Suprapubic skin (tissue), 4 donors: ENCODE measurements at places on chromosomes 6 and 20.
A peak's percentile ranks its signal among the peaks of the same experiment; 100 is the strongest.

GRCh38 chr6:147738099-147738498, 229.6 kb downstream of the SAMD5 start:
- no peak overlapping the region for H3K4me3 ChIP-seq
- peaks cover 11% of the 10 kb centered on the region for H3K4me1 ChIP-seq
- peak overlapping the region; percentile 26 for H3K27ac ChIP-seq
- H3K36me3 ChIP-seq: no peaks in the 10 kb centered on the region
- DNase-seq: no peak

DNA sequence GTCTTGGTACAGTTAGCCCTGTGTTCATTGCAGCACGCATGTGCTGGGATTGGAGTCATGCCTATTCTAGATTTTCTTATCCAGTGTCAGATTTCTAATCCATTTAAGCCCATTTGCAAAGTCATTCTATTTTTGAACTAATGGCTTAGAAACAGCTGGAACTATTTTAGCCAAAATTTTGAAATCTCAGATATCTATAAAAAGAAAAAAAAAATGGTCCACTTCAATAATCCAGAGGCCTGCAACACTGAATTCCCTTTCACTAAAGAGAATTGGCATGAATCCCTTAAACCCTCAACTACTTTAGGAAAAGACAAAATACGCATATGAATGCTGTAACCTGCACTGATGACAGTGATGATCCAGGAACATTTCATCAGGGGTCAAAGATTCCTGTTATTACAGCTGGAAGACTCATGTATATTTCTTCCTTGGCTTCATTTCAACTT, 1.5 kb downstream of the COL21A1 start:
- H3K4me3 ChIP-seq: peak overlapping the region; percentile 55
- peaks cover 50% of the 10 kb centered on the region for H3K4me1 ChIP-seq
- H3K36me3 ChIP-seq: no peaks in the 10 kb centered on the region
- H3K27ac ChIP-seq: peak overlapping the region; percentile 57
- no peaks in the 10 kb centered on the region for H3K27me3 ChIP-seq

DNA sequence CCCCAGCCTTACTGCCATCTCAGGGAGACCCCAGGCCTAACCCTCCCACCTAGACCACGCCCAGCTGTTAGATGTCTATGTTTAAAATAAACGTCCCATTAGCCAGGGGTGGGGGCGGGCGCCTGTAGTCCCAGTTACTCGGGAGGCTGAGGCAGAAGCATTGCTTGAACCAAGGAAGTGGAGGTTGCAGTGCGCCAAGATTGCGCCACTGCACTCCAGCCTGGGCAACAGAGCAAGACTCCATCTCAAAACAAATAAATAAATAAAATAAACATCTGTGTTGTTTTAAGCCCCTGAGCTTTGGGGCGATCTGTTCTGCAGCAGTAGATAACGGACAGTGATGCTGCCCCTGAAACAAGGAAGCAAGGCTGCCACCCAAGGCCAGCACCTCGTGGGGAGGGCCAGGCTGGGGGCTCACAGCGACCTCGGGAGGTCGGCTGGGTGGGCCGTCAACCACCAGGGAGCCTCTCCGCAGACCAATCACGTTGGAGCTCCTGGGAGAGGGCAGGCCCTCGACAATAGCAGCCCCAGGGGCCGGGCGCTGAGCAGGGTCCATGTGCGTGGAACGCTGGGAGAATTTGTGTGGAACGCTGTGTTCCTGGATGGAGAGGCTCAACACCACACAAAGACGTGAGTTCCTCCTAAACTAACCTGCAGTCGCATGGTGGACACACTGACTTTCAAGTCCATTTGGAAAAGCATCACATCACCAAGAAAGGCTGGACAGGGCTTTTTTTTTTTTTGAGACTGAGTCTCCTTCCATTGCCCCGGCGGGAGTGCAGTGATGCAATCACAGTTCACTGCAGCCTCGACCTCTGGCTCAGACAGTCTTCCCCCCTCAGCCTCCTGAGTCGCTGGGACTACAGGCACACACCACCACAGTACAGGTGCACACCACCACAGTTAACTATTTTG, 1.0 kb upstream of the HELZ2 start:
- no peaks in the 10 kb centered on the region for H3K36me3 ChIP-seq
- H3K4me1 ChIP-seq: peaks cover 23% of the 10 kb centered on the region

GRCh38 chr20:58091810-58092209, 136.6 kb downstream of the ANKRD60 start:
- H3K4me3 ChIP-seq: no peak overlapping the region
- H3K36me3 ChIP-seq: no peaks in the 10 kb centered on the region
- peak; percentile 55 for DNase-seq
- H3K27ac ChIP-seq: no peak overlapping the region
- H3K4me1 ChIP-seq: no peaks in the 10 kb centered on the region

DNA sequence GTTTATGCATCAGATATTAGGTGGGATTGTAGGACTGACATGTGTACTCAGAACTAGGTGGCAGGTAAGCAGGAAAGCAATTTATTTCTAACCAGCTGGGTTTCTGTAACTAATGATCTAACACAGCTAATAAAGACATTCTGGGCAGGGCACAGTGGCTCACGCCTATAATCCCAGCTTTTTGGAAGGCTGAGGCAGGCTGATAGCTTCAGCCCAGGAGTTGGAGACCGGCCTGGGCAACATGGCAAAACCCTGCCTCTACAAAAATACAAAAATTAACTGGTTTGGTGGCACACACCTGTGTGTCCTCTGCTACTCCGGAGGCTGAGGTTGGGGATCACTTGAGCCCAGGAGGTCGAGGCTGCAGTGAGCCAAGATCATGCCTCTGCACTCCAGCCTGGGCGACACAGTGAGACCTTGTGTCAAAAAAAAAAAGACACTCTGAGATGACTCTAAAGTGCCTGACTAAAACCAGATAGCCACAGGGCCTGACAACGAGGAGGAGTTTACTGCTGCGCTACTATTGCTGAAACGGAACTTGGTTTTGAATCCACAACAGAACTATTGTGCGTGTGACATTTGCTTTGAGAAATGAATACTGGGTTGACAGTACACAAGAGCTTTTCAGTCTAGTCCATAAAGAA, 29.2 kb upstream of the CEP85L start:
- H3K4me1 ChIP-seq: no peaks in the 10 kb centered on the region
- peak overlapping the region; percentile 26 for H3K27ac ChIP-seq
- no peaks in the 10 kb centered on the region for H3K27me3 ChIP-seq
- no peak overlapping the region for H3K4me3 ChIP-seq
- no peaks in the 10 kb centered on the region for H3K36me3 ChIP-seq
- DNase-seq: no peak

DNA sequence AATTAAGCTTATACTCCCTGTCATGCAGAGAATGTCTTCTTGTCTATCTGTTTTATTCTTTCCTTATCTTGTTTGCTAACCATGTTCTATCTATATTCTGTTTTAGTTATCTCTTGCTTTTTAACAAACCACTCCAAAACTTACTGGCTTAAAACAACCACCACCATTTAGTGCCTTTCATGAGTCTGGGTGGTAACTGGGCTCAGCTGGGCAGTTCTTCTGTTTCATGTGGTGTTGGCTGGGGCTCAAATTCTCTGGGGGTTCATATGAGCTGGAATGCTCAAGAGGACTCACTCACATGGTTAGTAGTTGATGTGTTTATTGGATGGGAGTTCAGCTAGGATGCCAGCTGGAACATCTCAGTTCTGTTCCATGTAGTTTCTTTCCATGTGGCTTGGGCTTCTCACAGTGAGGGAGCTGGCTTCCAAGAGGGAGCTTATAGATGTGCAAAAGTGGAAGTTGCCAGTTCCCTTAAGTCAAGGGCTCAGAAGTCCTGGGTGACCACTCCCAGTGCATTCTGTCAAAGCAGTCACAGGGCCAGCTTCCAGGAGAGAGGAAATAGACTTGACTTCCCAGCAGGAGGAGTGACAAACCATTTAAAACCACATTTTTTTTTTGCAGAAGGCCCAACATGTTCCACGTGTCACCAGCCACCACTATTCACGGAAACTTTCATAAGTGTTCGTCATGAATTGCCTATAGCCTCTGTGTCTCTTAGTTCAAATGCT, 70.4 kb downstream of the PLCB4 start:
- no peak overlapping the region for H3K4me3 ChIP-seq
- no peaks in the 10 kb centered on the region for H3K4me1 ChIP-seq
- H3K36me3 ChIP-seq: no peaks in the 10 kb centered on the region
- H3K27ac ChIP-seq: no peak overlapping the region

GRCh38 chr20:17172836-17173516, 53.9 kb upstream of the PCSK2 start:
- H3K4me1 ChIP-seq: no peaks in the 10 kb centered on the region
- no peak overlapping the region for H3K4me3 ChIP-seq
- DNase-seq: no peak
- H3K27ac ChIP-seq: no peak overlapping the region

DNA sequence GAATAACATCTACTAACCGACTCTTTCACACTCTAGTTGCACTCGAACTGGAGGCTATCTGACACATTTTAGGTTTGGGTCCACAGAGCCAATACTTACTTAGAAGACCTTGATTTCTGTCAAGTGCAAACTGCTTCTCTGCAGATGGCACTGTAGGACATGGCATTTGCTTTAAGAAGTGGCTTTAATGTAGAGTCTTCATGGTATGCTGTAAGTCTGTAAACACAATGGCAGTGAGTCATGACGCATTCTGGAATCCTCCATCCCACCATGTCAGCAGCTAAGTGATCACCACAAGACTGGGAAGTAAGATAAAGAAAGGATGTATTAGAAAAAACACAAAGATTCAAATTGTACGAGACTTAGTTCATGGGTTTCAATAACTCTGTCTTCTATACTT, 377.0 kb upstream of the NOX3 start:
- no peak overlapping the region for H3K4me3 ChIP-seq
- H3K4me1 ChIP-seq: no peaks in the 10 kb centered on the region
- H3K36me3 ChIP-seq: no peaks in the 10 kb centered on the region
- no peaks in the 10 kb centered on the region for H3K27me3 ChIP-seq
- DNase-seq: no peak
- no peak overlapping the region for H3K27ac ChIP-seq

DNA sequence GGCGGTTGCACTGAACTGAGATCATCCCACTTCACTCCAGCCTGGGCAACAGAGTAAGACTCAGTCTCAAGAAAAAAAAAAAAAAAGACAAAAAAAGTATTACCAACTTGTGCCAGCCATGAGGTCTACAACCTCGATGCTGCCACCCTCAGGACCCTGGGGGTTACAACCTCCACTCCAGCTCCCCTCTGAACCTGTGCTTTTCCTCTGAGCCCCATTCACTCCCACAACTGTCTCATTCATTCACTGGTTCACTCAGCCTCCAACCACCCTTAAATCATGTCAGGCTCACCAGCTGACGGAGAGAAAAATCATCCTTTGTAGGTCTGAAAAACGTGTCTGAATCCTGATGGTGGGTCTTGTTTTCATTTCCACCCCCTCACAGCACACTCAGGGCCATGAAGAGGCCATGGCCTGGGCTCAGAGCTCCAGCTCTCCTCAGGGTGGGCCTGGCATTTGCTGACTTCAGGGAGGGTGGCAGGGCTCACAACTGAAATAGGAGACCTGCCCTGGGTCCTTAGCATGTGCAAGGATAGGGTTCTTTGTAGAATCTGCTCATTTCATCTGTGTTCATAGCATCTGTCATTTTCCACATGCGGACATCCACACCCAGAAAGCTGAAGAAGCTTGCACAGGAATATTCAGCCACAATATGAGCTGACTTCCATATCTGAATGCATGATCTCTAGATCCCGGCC, 1.9 kb upstream of the ULBP1 start:
- H3K4me1 ChIP-seq: peaks cover 24% of the 10 kb centered on the region
- H3K36me3 ChIP-seq: no peaks in the 10 kb centered on the region
- H3K27ac ChIP-seq: no peak overlapping the region
- peaks cover 97% of the 10 kb centered on the region for H3K27me3 ChIP-seq
- no peak overlapping the region for H3K4me3 ChIP-seq

- no peaks in the 10 kb centered on the region for H3K27me3 ChIP-seq
- H3K4me3 ChIP-seq: no peak overlapping the region
- H3K4me1 ChIP-seq: no peaks in the 10 kb centered on the region
- H3K36me3 ChIP-seq: no peaks in the 10 kb centered on the region
These were observed 20.4 kb upstream of the HBS1L start for GRCh38 chr6:135075018-135075417.

- H3K27me3 ChIP-seq: no peaks in the 10 kb centered on the region
- no peak overlapping the region for H3K27ac ChIP-seq
- no peak for DNase-seq
- no peaks in the 10 kb centered on the region for H3K4me1 ChIP-seq
- no peak overlapping the region for H3K4me3 ChIP-seq
These were observed 145.1 kb downstream of the LCA5 start for GRCh38 chr6:79392094-79392493.

- peaks cover 35% of the 10 kb centered on the region for H3K4me1 ChIP-seq
- no peak overlapping the region for H3K27ac ChIP-seq
- no peak overlapping the region for H3K4me3 ChIP-seq
- H3K36me3 ChIP-seq: peaks cover 9% of the 10 kb centered on the region
- H3K27me3 ChIP-seq: no peaks in the 10 kb centered on the region
- no peak for DNase-seq
These were observed 4.6 kb downstream of the NT5DC1 start for GRCh38 chr6:116105247-116105646.

- peaks cover 12% of the 10 kb centered on the region for H3K4me1 ChIP-seq
- no peak for DNase-seq
- no peaks in the 10 kb centered on the region for H3K27me3 ChIP-seq
- peak overlapping the region; percentile 59 for H3K27ac ChIP-seq
These were observed 116.6 kb downstream of the RNF144B start for GRCh38 chr6:18503593-18504231.

- DNase-seq: no peak
- no peak overlapping the region for H3K4me3 ChIP-seq
- H3K36me3 ChIP-seq: no peaks in the 10 kb centered on the region
- no peak overlapping the region for H3K27ac ChIP-seq
- no peaks in the 10 kb centered on the region for H3K27me3 ChIP-seq
These were observed 44.7 kb downstream of the FRK start for GRCh38 chr6:116015983-116016382.

DNA sequence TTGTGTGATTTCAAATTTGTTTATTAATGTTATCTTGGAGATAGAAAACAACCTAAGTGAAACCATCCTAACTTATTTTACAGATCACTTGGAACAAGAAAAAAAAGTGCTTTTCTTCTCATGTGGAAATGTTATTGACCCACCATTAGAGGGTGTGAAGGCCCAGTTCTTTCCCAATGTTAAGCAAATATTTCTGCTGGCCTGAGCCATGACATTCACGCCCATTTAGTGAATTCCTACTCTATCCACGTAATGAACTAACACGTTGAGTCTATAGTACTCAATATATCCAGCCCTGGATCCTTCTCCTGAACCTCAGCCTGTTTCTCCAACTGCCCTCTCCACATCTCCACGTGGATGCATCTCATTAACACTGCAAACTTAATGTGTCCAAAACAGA, 180.6 kb upstream of the ZFP64 start:
- no peaks in the 10 kb centered on the region for H3K36me3 ChIP-seq
- H3K27ac ChIP-seq: no peak overlapping the region
- peaks cover 7% of the 10 kb centered on the region for H3K27me3 ChIP-seq
- no peak overlapping the region for H3K4me3 ChIP-seq
- no peak for DNase-seq

- H3K36me3 ChIP-seq: no peaks in the 10 kb centered on the region
- no peak overlapping the region for H3K27ac ChIP-seq
- no peak overlapping the region for H3K4me3 ChIP-seq
- H3K4me1 ChIP-seq: peaks cover 7% of the 10 kb centered on the region
- H3K27me3 ChIP-seq: no peaks in the 10 kb centered on the region
These were observed 253.2 kb downstream of the UST start for GRCh38 chr6:148999929-149000468.

- no peak for DNase-seq
- H3K36me3 ChIP-seq: peaks cover 37% of the 10 kb centered on the region
- no peak overlapping the region for H3K27ac ChIP-seq
- no peaks in the 10 kb centered on the region for H3K27me3 ChIP-seq
- H3K4me3 ChIP-seq: no peak overlapping the region
These were observed 62.3 kb downstream of the SNX9 start for GRCh38 chr6:157885211-157885788.
